Stimulated activated CD8-positive, alpha-beta memory T cell treated with anti-CD3 and anti-CD28 coated beads, Interleukin-7, amount 100 ng/mL, for 4 hours (primary cell): ENCODE measurements at places on chromosomes 6 and 20.
A peak's percentile ranks its signal among the peaks of the same experiment; 100 is the strongest.

- no peak for DNase-seq
These were observed 515.5 kb downstream of the COL12A1 start for GRCh38 chr6:74690365-74690764.

DNA sequence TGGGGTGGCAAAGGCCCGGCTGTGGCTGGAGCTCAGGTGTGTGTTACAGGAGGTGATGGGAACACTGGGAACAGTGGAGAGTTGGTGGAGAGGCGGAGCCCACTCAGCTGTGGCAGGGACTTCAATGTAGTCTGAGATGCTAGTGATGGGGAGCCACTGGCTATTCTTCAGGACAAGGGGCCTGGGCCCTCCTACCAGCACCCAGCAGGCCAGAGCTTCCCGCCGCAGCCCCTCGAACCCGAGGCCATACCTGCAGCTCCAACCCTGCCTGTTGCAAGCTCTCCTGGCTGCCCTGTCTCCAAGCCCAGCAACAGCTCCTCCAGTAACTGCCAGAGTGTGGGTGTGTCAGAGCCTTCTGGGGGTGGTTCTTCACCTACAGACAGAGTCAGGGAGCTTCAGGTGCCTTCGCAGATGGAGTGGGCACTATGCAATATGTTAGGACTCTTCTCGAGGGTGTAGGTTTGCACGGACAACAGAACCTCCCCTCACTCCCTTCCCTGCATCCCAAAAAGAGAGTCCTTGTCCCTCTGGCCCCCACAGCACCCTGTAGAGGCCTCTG lies 146.2 kb upstream of the MLN start:
- DNase-seq: no peak

DNA sequence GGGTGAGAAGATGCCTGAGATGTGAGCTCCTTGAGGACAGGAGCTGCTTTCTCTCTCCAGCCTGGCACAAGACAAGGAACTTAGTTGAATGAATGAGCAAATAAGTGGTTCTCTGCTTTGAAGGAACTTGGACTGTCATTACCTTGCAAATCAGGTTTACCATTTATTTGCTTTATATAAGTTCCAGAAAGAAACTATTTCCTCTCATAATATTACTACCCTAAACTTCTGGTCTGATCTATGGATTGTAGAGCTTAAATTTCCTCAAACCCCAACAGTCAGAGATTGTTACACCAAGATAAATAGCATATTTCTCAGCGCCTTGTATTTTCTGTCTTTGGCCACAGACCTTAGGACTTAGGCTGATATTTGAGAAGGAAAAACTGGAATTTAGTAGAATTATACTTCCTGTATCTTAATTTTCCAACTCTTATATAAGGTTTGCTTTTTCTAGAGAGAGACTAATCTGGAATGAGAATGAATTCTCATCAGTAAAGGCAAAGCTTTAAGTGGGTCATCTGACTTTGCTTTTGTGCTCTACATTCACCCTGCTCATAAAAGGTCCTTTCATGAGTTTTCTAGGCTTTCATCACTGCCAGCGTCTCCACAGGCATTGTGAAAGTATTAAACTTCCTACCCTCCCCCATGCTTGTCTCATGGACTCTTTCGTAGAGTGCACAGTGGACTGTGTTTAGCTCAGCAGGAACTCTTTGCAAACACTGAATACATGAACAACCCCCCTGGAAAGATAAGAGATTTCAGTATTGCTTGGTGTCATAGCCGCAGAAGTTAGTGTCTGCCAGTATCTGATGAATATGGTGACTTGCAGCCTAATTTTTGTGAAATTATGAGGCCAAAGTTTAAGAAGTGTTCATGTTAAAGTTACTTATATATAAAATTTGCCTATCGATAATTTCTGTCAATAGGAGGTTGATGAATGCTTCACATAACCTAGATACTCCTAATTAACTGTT lies 74.0 kb downstream of the PTPRA start:
- no peak for DNase-seq

DNA sequence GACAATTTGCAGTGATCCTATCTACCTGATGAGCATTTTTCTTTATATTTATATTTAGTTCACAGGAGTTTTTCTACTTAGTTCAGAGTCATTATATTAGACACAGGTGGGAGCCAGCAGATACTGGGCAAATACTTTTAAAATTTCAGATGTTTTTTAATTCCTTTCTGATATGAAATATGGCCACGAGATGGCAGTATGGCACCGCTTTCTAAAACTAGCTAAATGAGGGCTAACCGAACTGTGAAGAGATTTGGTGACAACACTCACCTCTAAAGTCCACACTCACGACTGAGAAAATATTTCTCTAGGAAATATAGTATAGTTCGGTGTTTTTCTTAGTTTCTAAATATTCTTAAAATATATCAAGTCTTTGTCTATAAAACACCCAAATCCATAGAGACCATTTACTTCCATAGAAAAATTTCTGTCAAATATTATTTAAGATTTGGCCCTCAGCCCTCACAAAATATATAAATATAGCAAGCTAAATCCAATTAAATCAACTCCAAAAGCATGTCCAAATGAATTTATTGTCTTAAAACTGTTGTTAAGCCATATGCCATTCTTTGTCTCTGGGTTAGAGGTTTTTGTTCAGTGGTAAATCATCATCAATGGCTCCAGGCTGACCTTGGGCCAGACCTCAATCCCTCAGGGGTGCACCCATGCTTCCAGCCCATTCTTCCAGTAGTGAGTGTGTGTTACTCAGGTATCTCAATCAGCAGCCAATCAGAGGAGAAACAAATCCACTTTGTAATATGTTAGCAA lies 63.6 kb downstream of the HUS1B start:
- peak; percentile 52 for DNase-seq

GRCh38 chr6:97151601-97152000 lies 131.4 kb downstream of the MMS22L start:
- DNase-seq: no peak

GRCh38 chr20:5705827-5706226 lies 44.4 kb upstream of the SHLD1 start:
- no peak for DNase-seq

DNA sequence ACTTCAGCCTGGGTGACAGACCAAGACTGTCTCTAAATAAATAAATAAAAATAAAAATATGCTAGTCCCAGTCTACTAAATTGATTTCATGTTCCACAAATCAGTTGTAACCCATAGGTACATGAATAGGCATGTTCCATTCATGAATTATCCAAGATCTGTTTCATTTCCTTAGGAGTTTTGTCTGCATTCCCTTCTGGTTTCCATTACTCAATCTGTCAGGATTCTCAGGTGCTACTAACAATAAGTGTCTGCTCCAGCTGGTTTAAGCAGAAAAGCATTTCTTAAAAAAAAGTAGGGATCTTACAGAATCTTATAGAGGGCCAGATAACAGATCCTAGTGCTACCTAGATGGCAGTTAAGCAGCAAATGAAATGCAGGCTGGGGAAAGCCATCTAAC lies 15.6 kb upstream of the PKIG start:
- no peak for DNase-seq

DNA sequence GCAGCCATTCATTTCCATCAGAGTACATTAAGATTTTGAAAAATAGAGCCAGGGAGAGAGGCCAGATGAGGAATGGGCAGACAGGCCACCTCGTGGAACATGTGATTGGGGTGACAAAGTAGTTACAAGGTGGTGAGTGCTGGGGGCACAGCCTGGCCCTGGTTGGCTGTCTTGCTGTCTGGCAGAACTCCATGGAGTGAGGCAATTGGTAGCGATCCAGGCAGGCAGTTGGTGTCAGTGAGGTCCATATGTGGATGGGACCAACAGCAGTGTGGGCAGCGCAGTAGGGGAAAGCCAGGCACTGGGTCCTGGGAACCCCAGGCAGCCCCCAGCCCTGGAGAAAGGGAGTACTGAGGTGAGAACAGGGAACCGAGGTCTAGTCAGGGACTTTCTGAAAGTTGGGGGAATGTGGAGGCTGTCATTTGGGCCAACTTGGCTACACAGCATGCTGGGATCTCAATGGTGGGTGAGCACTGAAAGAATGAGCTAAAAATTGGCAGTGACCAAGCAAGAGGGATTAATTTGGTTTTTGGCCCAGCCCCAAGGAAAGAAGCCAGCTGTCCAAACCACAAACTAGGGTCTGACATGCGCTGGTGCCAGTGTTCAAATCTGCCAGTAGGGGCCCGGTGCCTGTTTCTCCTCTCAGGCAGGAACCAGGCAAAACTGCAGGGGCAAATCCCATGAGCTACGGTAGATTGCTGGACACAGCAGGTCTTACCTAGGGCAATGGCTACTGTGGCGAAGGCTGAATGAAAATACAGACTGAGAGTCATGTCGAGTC lies 61.4 kb upstream of the E2F3 start:
- no peak for DNase-seq

- DNase-seq: no peak
These were observed 226.2 kb downstream of the DHX35 start for GRCh38 chr20:39188266-39188765.

DNA sequence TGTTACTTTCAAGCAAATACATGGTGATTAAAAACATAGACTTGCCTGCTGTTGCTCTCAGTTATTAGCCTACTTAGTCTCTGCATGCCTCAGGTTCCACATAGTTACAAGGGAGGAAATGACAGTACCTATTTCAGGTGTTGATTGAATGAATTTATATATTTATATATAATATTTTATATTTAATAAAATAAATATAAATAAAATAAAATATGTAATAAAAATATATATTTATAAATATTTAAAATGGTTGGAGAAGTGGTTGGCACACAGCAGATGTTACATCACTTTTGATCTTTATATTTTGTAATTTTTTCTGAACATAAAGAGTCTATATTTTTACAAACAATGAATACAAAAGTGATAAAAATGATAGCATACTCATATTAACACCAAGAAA lies 716.0 kb upstream of the EYS start:
- DNase-seq: no peak

DNA sequence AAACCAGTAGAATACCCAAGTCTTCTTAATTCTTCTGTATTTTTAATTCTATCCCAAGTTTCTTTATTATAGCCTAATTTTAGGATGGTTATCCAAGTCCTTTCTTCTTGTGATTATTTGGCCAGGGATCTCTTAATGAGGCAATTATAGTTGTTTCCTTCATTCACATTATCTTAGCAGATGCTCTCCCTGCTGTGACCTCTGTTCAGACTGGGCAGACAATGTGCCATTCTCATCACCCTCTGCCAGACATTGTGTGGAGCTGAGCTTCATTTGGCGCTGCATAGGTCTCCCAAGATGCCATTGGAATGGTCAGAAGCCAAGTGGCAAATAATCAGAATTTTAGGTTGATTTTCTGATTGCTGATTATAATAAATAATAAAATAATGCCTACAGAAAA lies 79.4 kb downstream of the LIN28B start:
- no peak for DNase-seq
